ENCODE measurements at places on chromosomes 2 and 18. TPM values are rescaled to one million over a fixed set of nuclear protein-coding genes. Genes with fewer than 3 reads are reported as not detected.

DNA sequence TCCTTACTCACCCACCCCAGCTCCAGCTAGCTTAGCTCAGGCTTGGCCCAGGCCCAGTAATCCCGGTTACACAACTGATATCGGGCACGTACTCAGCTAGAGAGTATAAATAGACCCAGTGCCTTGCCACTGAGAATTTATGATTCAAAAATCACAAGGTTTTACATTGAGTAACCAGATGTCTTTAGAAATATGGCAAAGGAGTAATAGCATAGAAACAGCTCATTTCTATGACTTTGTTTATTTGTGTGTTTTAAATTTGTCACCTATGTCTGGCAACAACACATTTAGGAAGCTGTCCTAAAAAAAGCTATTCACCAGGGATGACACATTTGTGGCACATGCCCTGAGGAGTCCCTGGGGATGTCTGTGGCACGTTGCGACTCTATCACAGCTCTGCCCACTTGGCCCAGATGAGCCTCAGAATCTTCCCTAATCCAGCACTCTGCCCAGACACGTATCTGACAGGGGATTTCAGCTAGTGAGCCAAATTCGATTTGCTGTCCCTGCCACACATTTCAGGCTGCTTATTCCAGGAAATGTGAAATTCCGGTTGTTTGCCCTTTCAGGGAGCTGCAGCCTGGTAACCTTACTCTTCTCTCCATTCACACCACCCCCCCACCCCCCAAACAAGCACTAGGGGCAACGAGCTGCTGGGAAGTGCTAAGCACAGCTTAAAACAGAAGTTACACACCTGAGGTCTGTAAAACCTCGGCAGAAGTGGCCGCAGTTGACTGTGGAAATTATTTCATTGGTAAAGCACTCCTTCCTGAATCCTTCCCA lies 85.4 kb upstream of the ZCCHC2 start:
- peak; percentile 97 for DNase-seq

- no peak for DNase-seq
These were observed 297.7 kb downstream of the MTX2 start for GRCh38 chr2:176566961-176567360.

- no peak for DNase-seq
These were observed 91.7 kb upstream of the MMADHC start for GRCh38 chr2:149679286-149679685.

- DNase-seq, result no peak
These were observed 122.2 kb downstream of the NCOA1 start for GRCh38 chr2:24613154-24613814.

DNA sequence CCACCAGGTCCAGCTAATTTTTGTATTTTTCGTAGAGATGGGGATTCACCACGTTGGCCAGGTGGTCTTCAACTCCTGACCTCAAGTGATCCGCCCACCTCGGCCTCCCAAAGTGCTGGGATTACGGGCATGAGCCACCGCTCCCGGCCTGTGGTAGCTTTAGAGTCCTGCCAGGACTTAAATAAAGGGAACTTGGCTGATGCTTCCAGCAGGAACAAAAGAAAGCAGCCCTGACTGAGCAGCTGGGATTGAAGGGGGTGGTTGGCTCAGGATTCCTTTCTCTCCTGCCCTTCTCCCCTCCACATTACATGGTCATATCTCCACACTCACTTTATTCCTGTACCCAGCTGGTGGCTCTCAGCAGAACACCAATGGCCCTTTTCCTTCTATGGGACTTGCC lies 20.0 kb downstream of the EFHD1 start:
- DNase-seq, result no peak

GRCh38 chr2:233174137-233174536 lies 77.3 kb upstream of the ATG16L1 start:
- peak; percentile 44 for DNase-seq

DNA sequence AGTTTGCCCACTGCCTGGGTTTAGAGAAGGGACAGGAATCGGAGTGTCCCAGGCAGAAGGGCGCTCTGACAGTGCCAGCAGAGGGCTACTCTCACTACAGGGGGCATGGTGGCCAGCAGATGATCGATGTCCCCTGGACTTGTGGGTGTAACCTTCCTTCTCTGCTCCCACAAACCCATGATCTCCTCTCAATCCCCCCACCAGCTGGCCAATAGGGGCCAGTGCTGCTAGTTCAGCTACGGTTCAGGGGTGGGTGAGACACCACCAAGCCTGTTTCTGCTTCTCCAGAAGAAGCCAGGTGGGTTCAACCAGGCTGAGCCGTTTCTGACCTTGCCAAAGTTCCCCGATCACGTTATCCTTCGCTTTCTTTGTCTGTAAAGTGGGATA lies 1.3 kb downstream of the NPPC start:
- DNase-seq, result no peak

- DNase-seq, result no peak
These were observed 140.6 kb downstream of the NETO1 start for GRCh38 chr18:72727038-72727655.

The ATOH8 gene
- total RNA-seq, result 17.5 TPM

The KCNG3 gene
- total RNA-seq, result not detected

The WIPF1 gene
- total RNA-seq, result 59.9 TPM
